ENCODE measurements at places on chromosomes 3 and 15.
A peak's percentile ranks its signal among the peaks of the same experiment; 100 is the strongest.

DNA sequence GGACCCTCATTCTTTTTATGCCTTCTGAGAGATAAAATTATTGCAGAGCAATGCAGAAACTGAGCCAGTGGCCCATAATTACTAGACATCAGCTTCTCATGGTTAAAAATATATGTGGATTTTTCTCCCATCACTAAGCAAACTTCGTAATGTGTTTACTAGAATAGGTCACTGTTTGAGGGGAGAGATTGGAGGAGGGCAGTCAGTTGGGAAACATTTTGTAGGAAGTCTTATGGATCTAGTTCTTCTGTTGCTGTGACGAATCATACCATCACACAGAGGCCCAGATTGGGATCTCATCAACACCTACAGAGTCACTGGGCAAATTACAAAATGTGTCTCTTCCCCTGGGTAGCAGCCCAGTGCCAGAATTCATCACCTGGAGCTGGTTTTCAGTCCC, 81.4 kb downstream of the PDE8A start:
- DNase-seq = no peak

DNA sequence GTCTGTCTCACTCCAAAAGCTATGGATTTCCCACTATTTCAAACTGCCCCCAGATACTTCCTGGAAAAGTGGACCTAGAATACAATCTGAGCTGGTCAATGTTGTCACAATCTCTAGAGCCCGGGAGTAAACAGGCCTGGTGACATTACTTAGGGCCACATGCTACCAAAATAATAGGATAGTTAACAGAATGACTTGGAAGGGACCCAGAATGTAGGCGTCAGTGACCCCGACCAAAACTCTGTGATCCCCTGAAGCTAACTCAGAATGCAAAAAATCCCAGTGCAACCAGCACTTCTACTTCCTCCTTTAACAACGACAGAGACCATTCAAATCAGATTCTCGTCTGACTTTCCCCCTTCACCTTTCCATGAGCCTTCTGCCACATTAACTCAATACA, 51.5 kb upstream of the CDV3 start:
- no peak for DNase-seq

- no peak for DNase-seq
Observed at GRCh38 chr3:149623824-149624223, 34.0 kb downstream of the WWTR1 start.

GRCh38 chr3:153463895-153464294, 301.9 kb downstream of the RAP2B start:
- no peak for DNase-seq

GRCh38 chr3:194395778-194396538, 3.1 kb downstream of the GP5 start:
- no peak for DNase-seq

DNA sequence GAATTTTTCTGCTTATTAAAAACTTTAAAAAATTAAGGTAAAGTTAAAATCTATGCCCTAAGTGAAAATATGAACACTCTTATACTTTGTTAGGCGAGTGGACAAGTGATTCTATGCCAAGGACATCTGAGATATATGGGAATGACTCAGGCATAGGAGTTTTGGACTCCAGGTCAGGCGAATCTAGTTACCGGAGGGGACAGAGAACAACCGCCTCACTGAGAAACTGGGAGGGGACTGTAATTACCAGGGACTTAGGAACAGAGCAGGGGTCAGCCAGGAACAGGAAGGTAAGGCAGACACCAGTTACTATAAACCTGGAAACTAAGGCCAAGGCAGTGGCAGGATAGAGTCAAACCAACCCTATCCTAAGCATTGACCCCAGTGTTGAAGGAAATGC, 16.8 kb upstream of the ATP1B3 start:
- DNase-seq = no peak

GRCh38 chr3:46191730-46192129, 16.4 kb downstream of the CCR1 start:
- no peak for DNase-seq

- no peak for DNase-seq
Observed at GRCh38 chr3:31960793-31961431, 20.1 kb downstream of the OSBPL10 start.

GRCh38 chr15:50933341-50933740, 24.9 kb downstream of the AP4E1 start:
- no peak for DNase-seq

- no peak for DNase-seq
Observed at GRCh38 chr3:11434563-11435096, 162.4 kb downstream of the ATG7 start.

GRCh38 chr15:95296643-95297042, 1033.9 kb upstream of the NR2F2 start:
- no peak for DNase-seq

DNA sequence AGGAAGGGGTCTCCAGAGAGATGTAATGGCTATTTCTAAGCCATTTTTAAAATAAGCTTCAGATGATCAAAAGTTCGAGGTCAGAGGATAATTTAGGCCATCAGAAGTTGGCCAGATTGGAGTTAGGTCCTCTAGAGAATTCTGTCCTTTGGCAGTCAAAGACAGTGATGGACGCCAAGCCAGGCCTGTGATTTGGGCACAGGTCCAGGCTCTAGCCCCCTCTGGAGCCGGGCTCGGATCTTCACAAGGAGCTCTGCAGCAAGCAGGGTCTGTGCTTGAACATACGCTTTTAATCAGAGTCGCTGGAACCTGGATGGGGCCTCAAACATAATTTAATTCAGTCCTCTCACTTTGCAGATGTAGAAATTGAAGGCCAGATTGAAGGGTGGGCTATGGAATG, 151.4 kb upstream of the BCL6 start:
- no peak for DNase-seq

GRCh38 chr3:71628522-71628921, 45.0 kb upstream of the FOXP1 start:
- no peak for DNase-seq

- peak; percentile 74 for DNase-seq
Observed at GRCh38 chr3:4720316-4721075, 227.3 kb downstream of the ITPR1 start.

DNA sequence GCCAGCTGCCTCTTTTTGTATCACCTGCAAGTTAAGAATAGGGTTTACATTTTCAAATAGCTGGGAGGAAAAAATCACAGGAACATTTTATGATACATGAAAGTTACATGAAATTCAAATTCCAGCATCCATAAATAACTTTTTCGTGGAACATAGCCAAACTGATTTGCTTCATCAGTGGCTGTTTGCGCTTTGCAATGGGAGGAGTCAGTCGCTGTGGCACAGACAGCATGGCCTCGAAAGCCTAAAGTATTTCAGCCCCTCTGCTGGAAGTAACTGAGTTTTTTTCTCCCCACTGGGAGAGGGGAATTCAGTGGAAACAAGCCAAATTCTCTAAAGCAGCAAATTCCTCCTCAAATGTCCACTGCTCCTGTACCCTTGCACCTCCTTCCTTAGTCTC, 271.9 kb downstream of the SUCLG2 start:
- no peak for DNase-seq

DNA sequence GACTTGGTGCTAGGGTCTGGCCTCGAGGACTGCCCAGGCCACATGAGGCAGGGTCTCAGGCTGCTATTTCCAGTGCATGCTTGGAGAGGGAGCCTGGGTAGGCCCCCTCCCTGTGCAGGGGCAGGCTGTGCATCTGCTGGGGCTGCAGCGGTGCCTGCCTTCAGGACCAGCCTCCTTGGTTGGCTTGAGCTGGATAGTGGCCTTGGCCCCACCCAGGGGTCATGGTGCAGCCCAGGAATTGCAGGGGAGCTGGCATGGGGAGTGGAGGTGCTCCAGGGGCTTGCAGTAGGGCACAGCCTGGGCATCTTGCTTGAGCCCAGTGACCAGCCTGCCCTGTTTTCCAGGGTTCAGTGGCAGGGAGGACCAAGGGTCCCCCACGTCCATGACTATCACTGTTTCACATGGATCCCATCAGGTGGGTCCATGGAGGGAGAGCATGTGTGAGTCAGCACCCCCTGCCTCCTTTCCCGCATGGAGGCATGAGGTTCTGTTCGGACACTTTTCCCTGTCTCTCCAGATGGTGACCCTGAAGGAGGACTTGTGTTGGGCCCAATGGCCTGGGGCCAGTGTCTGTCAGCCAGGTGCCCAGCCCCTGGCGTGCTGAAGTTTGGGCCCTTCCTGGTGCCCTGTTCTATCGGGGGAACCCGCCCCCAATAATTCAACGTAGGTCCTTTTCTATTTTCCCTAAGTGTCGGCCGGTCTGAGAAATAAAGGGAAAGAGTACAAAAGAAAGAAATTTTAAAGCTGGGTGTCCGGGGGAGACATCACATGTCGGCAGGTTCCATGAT, 218.6 kb downstream of the SNRPN start:
- DNase-seq = no peak

GRCh38 chr3:189502256-189502655, 128.9 kb upstream of the TP63 start:
- DNase-seq = no peak

- DNase-seq = no peak
Observed at GRCh38 chr15:75431270-75431669, 20.2 kb downstream of the SIN3A start.

DNA sequence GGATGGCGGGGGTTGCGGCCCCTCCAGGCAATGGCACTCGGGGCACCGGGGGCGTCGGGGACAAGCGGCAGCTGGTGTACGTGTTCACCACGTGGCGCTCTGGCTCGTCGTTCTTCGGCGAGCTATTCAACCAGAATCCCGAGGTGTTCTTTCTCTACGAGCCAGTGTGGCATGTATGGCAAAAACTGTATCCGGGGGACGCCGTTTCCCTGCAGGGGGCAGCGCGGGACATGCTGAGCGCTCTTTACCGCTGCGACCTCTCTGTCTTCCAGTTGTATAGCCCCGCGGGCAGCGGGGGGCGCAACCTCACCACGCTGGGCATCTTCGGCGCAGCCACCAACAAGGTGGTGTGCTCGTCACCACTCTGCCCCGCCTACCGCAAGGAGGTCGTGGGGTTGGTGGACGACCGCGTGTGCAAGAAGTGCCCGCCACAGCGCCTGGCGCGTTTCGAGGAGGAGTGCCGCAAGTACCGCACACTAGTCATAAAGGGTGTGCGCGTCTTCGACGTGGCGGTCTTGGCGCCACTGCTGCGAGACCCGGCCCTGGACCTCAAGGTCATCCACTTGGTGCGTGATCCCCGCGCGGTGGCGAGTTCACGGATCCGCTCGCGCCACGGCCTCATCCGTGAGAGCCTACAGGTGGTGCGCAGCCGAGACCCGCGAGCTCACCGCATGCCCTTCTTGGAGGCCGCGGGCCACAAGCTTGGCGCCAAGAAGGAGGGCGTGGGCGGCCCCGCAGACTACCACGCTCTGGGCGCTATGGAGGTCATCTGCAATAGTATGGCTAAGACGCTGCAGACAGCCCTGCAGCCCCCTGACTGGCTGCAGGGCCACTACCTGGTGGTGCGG, 1.9 kb downstream of the CHST2 start:
- DNase-seq = peak; percentile 75

- no peak for DNase-seq
Observed at GRCh38 chr15:57611123-57611522, 19.4 kb downstream of the MYZAP start.

DNA sequence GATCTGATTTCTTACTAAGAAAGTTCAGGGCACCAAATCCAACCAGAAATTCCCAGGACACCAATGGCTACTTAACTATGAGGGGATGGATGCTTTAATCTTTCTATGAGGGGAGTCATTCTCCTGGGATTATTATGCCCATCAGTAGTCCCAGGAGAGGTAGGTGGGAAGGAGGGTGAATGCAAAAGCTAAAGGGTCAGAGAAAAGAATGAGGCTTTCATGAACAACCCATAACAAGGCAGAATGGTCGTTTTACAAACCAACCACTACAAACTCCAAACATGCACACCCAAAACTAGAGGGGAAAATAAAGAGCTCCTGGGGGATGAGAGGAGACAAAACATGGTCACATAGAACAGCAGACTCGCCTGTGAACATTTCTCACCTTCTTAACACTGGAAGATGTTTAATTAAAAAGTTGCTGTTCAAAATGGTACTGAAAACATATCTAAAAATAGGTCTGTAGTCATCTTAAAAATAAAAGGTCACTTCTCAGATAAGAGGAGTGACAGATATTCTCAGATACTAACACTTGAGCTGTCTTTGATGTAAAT, 3.7 kb downstream of the STARD9 start:
- DNase-seq = no peak

DNA sequence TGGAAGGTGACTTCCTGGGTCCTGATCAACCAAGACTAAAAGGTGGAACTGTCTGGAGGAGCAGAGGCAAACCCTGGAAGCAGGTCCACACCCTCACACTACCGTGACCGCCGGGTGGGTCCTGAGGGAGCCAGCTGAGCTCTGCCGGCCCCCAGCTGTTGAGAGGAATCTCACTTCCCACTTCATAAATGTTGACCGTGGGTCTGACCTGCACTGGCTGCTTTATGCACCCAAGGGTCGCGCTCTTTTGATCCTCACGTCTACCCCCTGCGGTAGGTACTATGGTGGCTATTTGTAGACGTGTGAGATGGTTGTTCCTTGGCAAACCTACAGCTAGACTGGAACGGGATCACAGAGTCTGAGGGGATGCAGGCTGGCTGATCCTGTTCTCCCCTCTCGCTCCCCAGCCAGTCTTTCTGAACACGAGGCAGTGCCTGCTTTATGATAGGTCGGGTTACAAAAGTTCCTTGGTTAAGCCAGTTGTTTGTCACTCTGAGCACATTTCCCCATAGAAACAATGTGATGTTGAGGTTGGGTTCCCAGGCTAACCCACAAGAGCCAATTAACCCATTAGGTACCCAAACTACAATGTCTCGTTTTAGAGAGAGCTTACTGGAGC, 113.0 kb upstream of the ETV5 start:
- DNase-seq = no peak

- DNase-seq = no peak
Observed at GRCh38 chr15:45794712-45795439, 160.0 kb downstream of the SQOR start.

GRCh38 chr3:61669668-61670299, 108.4 kb downstream of the PTPRG start:
- DNase-seq = no peak

- DNase-seq = no peak
Observed at GRCh38 chr3:55218577-55218976, 268.5 kb downstream of the WNT5A start.

DNA sequence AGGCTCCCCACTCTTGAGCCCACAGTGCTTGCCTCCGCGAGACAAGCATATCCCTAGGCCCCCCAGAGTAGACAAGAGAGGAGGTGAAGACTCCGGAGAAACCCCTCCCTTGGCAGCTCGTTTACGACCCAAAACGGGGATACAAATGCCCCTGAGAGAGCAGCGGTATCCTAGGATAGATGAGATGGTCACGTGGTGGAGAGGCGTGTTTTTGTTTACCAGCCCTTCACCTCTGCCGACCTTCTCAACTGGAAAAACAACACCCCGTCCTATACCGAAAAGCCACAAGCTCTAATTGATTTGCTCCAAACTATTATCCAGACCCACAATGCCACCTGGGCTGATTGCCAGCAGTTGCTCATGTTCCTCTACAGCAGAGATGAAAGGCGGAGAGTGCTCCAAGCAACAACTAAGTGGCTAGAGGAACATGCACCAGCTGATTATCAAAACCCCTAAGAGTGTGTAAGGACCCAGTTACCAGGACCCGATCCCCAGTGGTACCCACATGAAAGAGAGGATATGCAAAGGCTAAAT, 99.5 kb upstream of the OSBPL11 start:
- no peak for DNase-seq

GRCh38 chr3:4429648-4430350, 37.3 kb downstream of the SUMF1 start:
- no peak for DNase-seq

- DNase-seq = peak; percentile 40
Observed at GRCh38 chr3:53103397-53104296, 26.6 kb downstream of the RFT1 start.

Data from kidney (tissue), 22 donors.